ENCODE measurements at places on chromosomes 5 and 9. TPM values are rescaled to one million over a fixed set of nuclear protein-coding genes. Genes with fewer than 3 reads are reported as not detected.

Gene RANBP6
- total RNA-seq, result 11.5 TPM

Gene UBE2QL1
- 4.1 TPM for total RNA-seq

Gene KCTD16
- total RNA-seq, result 0.16 TPM

Gene TAF11L10
- total RNA-seq, result not detected
